ENCODE measurements at places on chromosomes 7 and 10.

DNA sequence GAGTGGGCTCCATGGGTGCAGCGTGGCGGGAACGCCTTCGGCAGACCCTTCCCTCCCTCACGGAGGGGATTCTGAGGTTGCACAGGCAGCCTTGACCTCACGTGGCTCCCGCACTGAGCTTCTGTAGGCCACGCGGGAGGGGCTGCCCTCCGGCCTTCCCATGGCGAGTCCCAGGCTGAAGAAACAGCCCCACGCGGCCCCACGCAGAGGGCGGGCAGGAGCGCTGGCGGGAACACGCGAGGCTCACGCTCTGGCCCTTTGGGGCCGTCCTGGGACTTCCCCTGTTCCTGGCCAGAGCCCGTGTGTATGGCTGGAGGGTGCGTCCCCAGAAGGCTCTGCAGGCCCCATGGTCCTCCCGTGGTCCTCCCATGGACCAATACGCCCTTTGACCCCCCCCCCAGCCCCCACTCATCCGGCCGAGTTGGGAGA is 21.7 kb upstream of the NKX6-2 start:
- DNase-seq = no peak

DNA sequence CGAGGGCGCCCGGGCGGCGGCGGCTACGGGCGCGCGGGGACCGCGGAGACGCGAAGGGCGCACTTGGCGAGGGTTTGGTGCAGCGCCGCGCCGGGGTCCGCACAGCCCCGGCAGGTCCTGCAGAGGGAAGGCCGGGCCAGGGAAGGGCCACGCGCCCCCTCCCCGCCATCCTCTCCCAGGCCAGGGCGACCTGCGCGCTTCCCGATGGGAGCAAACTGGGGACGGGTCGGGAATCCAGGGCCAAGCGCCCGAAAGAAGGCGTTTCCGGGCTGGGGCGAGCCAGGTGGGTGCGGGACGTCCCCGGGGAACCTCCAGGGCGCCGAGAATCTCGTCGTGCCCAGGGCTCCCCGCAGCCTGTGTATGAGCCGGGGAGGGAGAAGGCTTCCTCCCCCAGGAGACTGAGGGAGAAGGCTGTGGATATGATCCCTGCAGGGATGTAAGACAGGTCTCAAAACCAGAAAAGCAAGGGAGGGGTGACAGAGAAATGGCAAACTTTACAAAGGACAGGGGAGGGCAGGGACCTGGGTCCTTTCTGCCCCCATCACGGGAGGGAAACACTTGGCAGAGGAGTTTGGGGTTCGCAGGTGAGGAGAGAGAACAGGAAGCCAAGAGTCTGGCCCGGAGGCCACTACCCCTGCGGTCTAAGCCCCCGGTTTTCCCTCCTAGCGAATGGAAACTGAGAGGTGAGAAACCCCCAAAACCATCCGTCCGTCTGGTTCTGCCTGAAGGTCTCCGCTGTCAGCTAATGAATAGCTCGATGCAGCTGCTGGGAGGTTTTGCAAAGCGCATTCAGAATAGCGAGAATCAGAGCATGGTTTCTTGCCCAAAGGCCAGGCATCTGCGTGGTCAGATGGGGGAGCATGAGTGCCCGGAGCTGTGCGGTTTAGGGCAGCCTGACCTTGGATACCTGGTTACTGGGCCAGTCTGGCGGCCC is 674 bp downstream of the AMZ1 start:
- DNase-seq = no peak

DNA sequence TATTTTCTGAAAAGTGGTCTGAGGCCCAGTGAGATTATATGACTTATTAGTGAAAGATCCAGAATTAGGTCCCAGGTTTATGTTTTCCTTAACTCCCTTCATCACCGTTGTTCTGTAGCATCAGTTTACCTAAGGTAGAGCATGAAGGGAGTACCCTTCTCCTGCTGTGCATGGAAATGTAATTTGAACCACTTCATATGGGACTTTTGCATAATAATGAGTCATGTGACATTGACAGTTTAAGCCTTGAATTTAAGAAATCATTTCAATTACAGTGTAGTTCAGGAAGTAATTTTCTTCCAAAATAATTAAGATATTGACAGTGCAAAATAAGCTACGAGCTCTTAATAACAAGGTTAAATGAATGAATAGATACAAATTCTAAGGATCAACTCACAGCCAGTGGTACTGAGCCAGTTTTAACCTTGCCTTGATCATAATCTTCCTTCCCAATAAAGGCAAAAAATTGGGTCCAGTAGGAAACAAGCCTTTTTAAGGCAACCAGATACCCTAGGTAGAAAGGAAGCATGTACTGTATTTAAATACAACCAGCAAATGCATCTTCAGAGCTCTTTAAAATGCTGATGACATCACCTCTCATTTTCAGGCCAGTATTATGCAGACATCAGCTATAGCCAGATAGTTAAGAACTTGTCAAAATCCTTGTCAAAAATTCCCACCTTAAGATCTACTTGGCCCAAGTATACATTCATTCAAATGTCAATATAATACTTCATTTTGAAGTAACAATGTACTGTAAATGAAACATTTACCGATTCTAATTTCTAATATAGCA is 48.8 kb upstream of the DKK1 start:
- no peak for DNase-seq

- DNase-seq = no peak
These were observed 178.1 kb downstream of the BMPER start for GRCh38 chr7:34083440-34083839.

GRCh38 chr10:119509909-119510451 is 32.5 kb downstream of the RGS10 start:
- DNase-seq = no peak

DNA sequence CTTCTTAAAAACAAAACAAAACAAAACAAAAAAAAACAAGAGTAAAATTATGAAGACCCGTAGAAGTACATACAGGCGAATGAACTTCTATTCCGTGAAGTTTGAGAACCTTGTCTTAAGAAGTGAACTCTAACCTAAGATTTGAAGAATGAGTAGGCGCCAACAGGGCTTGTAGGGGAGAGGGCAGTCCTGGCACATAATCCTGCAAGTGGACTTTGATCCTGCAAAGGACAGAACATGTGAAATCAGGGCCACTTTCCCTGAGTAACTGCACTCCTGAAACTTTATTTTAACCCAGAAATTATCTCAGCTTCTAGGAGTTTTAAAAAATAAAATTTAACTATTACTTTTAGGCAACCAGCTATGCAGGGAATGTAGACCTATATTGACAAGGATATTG is 62.0 kb downstream of the GNAT3 start:
- no peak for DNase-seq

DNA sequence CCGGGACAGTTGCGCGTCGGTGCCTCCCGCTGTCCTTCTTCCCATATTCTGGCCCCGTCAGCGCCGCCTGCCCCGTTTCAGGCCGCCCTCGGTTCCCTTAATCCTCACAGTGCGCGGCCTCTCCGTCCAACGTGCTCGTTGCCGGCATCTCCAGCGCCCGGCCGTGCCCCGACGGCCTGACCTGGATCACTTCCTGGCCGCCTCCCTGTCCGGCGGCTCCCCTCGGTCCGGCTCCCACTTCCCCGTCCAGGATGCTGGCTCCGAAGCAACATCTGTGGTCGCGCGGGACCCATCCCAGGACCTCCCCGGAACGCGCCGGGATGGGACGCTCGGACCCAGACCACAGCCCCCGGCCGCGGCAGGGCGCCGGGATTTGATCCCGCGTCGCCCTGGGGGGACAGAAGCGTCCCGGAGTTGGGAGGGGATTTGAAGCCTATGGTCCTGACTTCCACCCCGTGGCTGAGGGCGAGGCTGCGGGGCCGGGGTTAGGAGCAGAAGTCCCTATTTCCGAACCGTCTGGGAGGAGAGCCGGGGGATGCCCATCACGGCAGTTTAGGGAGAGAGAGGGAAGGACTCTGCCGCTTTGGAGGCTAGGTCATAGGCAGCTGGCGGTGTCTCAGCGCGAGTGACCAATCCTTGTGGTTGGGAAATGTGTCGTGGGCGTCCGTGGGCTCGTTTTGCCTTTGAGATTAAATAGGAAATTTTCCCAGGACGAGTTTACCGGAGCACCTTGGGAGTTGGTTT is 53.8 kb downstream of the KCTD7 start:
- no peak for DNase-seq

DNA sequence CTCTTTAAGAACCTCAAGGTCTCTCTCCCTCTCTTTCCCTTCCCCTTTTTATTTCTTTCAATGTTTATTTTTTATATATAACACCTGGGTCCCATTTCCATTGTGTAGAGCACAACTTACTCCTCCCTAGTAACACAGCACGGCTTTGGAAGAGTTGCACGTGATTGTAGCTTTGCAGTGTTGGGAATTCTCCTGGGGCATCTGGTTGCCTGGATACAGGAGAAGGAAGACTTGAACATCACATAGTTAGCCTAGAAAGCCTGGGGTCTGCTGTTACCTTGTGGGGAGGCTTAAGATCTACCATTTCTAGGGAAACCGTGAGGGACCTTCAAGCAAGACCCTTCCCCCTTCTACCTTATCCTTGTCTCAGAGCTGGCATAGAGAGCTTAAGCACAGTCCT is 41.1 kb upstream of the NFKB2 start:
- no peak for DNase-seq

GRCh38 chr10:84076540-84077195 is 62.6 kb upstream of the GHITM start:
- no peak for DNase-seq

- DNase-seq = no peak
These were observed 44.8 kb downstream of the GNAT3 start for GRCh38 chr7:80467069-80467468.

GRCh38 chr10:113094114-113094486 is 144.1 kb downstream of the TCF7L2 start:
- no peak for DNase-seq

GRCh38 chr10:34791228-34791627 is 23.9 kb downstream of the PARD3 start:
- DNase-seq = no peak

GRCh38 chr10:93849593-93849992 is 44.2 kb upstream of the SLC35G1 start:
- no peak for DNase-seq

DNA sequence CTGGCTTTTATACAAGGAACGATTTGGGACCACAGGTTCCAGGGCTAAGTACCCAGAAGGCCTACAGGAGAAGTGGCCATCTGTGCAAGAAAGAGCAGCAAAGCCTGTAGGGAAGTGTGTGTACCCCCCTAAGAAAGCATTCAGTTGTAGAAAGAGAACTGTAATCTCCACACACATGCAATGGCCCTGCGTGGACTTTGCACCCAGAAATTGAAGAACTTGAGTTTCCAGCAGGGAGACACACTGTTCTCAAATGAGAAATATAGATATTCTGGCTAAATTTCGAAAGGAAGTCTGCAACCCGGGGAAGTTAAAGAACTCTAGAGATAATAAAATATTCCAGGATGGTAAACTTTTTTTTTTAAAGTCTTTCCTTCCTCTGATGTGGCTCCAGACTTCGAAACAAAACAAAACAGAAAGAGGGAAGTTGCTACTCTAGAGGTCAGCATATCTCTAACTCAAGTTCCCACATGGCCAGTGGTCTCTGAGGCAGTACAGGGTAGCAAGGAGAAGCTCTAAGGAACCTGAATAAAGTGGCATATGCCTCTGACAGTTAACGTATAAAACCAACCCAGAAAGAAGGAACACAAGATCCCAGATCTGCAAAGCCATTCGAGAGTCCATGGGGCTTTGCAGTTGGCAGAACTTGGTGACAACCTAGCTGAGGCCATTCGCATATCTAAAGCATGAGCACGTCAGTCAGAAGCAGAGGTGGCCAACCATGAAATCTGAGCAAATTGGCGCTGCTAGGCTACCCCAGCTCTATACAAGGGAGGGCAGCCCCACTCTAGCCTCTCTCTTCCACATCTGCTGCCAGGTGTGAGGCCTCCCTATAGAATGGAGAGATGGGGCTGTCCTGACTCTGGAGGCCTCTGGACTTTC is 56.6 kb downstream of the ELMO1 start:
- DNase-seq = no peak

- no peak for DNase-seq
These were observed 72.5 kb downstream of the C10orf90 start for GRCh38 chr10:126598009-126598408.

All from T-helper 22 cell (primary cell).